GM12865 (cell line): ENCODE measurements at places on chromosomes 7 and 10.
A peak's percentile ranks its signal among the peaks of the same experiment; 100 is the strongest.

DNA sequence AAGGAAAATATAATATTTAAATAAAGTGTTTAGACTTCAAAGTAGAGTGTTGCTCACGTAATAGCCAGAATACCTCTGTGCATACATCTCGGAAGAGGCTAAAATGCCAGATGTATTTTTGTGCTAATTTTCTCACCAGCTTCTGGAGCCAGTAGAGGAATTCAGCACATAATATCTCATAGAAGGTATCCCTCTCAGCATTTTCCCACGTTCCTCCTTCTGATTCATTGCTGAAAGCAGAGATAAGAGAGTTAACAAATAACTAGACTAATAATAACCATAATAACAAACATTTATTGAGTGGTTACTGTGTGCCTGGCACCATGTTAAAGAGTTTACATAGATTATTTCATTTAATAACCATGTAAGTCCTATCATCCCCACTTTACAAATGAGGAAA is 123.6 kb downstream of the VTI1A start:
- no peak for DNase-seq

- DNase-seq: no peak
Observed at GRCh38 chr7:158443014-158443687, 144.5 kb downstream of the PTPRN2 start.

DNA sequence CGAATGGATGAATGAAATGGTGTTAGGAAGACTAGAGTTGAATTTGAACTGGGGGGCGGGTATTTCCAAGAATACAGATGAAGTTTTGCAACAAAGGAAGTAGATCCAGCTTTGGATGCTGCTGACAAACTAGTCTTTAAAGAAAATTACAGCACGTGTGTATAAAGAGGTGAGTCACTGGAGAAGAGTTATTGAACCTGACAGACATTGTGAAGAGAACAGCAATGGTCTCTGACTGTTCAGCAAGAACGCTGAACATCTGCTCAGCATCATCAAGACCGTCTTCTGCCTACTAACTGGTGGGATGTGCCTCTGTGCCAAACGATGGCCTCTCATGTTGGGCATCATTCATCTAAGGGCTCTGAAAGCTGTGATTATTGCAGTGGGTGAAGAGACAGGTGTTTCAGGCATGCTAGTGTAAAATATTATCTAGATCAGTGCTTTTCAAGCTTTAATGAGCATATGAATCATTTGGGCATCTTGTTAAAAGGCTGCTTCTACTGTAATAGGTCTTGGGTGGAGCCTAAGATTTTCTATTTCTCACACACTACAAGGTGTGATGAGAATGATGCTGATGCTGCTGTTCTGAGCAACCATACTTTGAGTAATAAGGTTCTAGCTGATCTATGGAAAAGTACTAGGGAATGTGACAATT is 291.3 kb downstream of the PTEN start:
- DNase-seq: no peak

DNA sequence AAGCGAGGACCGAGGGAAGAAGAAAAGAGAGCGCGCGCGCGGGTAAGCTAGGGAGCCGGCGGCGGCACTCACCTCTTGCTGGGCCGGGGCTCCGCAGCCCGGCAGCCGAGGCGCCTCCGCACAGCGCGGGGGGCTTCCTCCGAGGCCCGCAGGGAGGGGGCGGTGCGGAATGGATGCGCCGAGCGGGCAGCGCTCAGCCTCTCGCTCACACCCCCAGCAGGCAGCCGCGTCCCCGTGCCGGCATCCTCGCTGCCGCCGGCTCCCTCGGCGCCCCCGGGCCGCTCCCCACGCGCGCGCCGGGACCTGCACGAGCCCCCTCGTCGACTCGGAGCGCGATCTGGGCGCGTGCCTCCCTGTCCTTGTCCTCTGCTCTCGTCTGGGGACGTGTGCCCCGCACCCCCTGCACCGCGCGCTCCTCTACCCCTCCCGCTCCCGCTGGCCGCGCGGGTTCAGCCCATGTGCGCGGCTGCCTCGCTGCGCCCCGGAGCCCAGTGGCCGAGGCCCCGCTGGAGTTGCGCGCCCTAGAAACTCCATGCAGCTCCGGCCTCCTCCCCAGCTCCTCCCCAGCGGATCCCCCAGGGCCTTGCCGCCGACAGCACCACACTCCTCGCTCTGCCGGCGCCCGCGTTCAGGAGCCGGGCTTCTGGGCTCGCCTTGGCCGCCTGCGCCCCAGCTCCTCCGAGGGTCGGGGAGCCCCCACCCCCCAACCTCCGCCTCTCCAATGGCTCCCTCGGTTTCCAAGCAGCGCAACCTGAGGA is 75.3 kb downstream of the CALN1 start:
- no peak for DNase-seq

GRCh38 chr10:127148066-127148932 is 48.1 kb downstream of the INSYN2A start:
- no peak for DNase-seq

DNA sequence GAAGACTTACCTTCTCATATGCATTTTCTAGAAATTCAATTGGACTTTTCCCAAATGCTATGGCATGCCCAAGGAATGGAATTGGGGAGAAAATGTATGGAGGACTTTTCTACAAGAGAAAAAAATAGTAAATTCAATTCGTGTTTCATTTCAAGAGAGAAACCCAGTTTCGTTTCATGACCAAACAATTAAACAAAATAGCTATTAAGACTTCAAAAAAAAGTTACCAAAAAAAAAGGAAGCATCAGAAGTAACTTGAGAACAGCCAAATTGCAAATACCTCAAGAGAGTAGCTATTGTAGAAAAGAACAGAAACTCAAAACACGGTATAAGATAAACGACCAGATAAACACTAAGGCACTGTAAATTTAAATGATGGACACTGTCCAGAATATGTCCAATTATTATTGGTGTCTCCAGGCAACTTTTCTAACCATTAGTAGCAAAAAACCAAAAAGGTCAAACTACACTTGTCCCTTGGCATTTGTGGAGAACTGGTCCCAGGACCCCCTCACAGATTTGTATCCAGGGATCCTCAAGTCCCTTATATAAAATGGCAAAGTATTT is 2.4 kb downstream of the CYP51A1 start:
- peak; percentile 14 for DNase-seq

GRCh38 chr7:2760098-2760889 is 72.3 kb downstream of the AMZ1 start:
- peak; percentile 45 for DNase-seq

DNA sequence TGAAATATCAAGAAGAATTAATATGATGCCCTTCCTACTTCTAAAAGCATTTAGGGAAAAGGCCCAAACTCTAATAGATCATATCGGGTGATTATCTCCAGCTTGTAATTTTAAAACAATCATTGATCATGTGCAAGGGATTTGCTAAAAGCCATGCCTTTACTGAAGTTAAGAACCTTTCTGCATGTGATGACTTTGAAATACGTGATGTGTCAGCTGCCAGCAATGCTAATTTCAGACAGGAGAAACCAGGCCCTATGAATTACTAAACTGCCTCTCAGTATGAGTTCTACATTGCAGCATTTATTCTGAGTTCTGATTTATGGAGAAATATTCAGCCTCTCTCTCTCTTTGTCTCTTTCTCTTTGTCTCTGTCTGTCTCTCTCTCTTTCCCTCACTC is 203.6 kb upstream of the AKR1E2 start:
- no peak for DNase-seq

- DNase-seq: no peak
Observed at GRCh38 chr10:121531076-121531829, 67.0 kb downstream of the FGFR2 start.

DNA sequence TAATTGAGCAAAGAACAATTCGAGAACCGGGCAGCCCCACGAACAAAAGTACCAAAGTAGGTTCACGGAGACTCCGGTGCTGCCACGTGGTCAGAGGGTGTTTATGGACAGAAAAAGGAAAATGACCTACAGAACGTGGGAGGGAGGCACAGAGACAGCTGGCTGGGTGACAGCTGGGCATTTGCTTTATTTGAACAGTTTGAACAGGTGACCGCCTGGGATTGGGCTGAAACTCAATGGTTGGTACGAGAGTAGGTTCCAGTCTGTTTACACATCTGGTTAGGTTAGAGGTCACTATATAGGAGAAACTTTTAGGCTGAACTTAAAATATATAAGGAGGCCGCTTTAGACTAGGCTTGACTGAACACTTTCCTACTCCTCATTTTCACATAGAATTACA is 50.6 kb upstream of the CELF2 start:
- DNase-seq: no peak

GRCh38 chr7:45132708-45133320 is 21.3 kb upstream of the TBRG4 start:
- no peak for DNase-seq

GRCh38 chr7:801940-802381 is 30.3 kb upstream of the SUN1 start:
- DNase-seq: no peak

- DNase-seq: no peak
Observed at GRCh38 chr10:21313691-21314090, 211.8 kb downstream of the SKIDA1 start.

GRCh38 chr7:76506081-76506440 is 4.3 kb upstream of the UPK3B start:
- no peak for DNase-seq

GRCh38 chr7:459584-460373 is 59.9 kb downstream of the PDGFA start:
- DNase-seq: no peak

- DNase-seq: no peak
Observed at GRCh38 chr7:142777318-142777717, 6.5 kb downstream of the PRSS2 start.

DNA sequence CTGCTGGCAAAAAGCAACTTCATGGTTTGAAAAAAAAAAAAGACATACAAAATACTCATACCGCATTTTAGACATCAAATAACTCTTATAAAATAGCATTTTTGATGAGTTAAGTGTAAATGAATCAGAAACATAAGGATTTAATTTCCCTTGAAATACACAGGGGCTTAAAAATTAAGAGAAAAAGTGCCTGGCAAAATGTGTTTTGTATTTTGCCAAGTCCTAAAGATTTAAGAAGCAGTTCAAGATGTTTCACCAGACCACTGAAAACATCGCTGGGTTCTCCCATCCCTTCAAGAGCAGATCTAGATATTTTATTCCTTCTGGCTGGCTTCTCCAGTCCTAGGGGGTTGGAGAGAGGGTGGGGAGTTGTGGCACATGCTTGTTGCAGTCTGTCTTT is 396.4 kb downstream of the INHBA start:
- DNase-seq: no peak

DNA sequence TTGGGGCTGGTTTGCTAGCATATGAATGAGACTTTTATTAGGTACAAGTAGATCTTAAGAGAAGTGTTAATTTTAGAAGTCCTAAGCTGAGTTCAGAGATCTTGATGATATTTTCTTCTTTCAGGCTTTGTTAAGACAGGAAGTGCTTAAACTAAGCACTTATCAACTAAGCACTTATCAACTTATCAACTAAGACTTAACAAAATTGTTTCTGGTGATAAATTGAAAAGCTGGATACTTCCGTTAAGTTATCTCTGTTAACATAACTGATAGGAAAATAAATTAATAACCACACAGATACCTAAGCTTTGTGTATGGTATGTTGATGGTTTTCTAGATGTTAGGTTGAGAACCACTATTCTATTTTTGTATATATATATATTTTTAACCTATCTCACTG is 113.7 kb downstream of the PHTF2 start:
- DNase-seq: no peak

DNA sequence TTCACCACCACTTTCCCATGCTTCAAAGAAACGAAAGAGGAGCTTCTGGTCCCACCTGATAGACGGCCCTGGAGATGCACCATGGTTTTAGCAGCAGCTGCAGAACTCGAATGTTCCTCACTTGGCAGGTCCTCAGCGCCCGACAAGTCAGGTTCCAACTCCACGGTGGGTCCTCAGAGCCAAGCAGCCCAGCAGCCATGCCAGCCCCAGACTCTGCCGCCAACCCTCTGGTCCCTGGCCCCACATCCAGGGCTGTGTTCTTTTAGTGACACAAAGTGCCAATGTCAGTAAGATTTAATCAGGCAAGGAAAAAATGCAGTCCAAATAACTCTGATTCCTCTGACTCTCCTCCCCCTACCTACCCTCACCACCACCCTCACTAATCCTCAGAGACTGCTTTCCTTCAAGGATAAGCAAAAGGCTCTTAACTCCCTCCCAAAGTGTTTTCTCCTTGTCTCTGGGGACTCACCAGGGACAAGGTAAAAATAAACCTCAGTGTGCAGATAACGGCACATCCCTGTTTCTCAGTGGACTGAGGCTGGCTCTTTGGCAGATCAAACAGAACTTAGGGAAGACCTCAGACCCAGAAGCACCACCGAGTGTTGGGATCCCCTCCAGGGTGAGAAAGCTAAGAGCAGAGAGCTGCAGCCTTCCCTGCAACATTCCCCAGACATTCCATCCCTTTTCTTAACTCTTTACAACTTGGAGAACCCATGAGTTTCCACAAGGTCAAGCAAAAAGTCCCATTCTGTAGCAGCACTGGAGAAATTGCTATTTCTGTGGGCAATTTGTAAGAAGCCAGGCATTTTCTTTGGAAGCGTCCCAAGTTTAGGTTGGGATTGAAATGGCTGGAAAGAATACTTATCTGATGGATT is 358.9 kb downstream of the FRMD4A start:
- no peak for DNase-seq
